ENCODE measurements at places on chromosomes 3 and 15.

GRCh38 chr3:51708216-51708845 is 1.5 kb downstream of the GRM2 start:
- DNase-seq, result no peak

DNA sequence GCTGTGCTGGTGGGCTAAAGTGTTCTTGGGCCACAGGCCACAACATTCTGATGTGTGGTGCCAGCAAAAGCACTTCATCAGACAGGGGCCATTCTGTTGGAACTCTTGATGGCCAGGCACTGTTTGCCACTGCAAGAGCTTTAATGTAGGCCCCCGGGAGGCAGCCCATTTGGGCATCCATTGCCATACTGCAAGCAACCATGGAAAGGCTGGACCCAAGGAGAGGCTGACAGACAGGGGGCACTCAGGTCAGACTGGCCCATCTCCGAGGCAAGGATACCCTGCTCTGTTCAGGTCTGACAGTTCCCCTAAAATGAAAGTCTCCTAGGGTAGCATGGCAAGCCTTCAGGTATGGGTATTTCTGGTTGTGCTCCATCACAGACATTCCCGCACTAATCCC is 64.2 kb downstream of the FAM227B start:
- no peak for DNase-seq

- peak; percentile 58 for DNase-seq
Observed at GRCh38 chr3:38131621-38132369, 5.1 kb downstream of the ACAA1 start.

GRCh38 chr15:84669726-84670125 is 11.7 kb upstream of the NMB start:
- no peak for DNase-seq

- no peak for DNase-seq
Observed at GRCh38 chr3:132232231-132232792, 84.9 kb upstream of the ACP3 start.

GRCh38 chr15:98904544-98904943 is 103.0 kb downstream of the PGPEP1L start:
- DNase-seq, result peak; percentile 10

DNA sequence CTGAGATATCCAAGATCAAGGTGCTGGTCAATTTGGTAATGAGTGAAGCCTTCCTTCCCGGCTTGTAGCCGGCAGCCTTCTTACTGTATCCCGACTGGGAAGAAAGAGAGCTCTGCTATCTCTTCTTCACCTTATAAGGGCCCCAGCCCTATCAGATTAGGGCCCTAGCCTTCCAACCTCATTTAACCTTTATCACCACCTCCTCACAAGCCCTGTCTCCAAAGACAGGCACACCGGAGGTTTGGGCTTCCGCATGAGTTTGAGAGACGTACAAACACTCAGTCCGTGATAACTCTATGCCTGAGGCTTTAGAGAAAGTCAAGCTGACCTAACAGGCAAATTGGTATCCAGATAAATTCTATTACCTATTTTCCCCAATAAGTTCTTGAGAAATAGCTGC is 243.9 kb downstream of the OPA1 start:
- DNase-seq, result no peak

DNA sequence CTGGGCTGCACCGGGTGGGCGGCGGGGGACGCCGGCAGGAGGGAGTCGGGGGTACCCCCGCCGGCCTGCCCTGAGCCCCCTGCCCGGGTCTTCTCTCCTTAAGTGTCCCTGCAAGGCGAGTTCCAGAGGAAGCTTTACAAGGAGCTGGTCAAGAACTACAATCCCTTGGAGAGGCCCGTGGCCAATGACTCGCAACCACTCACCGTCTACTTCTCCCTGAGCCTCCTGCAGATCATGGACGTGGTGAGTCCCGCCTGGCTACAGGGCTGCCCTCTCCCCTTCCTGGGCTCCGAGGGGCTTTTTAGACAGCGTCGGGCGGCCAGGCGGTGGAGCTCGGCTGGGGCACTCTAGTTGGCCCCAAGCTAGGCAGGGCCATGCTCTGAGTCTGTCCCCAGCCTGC is 480 bp downstream of the CHRNA7 start:
- DNase-seq, result no peak

DNA sequence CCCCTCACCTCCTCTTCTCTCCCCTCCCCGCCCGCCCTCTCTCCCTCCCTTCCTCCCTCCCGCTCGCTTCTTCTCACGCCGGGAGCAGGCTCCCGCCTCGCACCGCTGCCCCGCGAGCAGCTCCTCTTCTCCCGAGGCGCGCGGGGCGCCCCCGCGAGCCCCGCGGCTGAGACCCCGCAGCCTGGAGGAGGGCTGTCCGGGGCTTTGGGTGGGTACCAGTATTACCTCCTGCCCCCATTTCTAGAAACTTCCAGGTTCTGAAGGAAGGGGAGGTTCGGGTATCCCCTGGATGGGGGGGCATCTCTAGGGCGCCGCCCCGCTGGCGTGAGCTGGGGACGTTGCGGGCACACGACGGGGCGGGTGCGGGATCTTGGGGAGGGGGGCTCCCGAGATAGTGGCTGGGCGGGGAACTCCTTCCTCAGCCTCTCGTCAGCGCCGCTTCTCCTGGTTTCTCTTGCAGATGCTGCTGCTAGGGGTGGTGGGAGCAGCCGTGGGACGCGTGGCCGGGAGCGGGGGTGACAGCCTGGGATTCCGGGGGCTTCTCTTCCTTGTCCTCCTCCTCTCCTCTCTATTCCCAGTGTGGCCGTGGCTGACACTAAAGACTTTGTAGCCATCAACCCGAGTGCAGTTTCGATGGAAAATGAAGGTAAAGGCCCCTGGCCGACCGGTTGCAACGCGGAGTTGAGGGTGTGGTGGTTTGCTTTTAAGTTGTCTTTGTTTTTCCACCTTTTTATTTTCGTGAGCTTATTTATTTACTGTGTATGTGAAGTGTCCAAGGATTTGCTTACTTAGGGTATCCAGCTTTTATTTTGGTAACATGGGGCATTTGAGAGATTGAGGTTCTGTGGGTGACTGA is 474 bp downstream of the ATP2C1 start:
- peak; percentile 58 for DNase-seq

GRCh38 chr3:170096342-170096741 is 58.5 kb downstream of the GPR160 start:
- DNase-seq, result no peak

DNA sequence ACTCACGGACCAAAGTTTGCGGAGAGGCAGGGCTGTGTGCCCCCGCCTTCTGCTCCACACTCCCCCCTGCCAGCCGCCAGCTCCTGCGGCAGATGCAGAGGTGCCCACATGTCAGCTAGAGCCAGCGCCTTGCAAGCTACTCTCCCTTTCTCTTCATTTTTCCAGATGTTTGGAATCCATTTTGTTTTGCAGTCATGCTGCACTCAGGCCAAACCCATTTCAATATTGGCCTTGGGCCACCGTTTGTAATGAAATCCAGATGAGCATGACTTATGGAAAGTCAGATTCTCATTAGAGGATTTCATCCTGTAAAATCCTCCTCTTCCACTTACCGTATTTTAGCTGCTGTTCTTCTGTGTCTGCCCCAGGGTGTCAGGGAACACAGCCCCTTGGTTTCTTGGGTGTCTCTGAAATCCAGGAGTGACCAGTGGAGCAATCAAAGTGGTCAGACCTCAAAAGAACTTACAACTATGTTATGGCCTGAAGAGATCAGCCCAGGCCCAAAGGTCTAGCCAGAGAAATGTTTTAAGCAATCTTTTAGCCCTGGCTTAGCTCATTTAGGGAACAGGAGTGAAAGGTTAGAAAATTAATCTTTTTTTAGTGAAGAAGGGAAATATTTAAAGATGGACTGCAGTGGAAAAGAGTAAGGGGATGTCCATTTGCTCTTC is 65.8 kb downstream of the AAGAB start:
- DNase-seq, result no peak

DNA sequence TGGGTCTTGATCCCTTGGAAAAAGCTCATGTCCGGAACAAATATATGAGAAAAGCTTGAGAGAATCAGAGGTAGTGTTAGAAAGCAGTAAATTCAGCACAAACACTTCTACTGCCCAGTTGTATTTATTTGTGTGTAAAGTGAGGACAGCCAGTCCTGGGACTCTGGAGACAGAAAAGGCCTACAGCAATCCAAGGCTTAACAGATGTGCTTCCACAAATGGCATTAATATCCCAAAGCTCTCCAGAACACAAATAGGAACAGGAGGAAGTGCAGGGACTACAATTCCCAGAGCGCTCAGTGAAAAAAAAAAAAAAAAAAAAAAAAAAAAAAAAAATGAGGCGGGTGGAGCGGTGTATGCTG is 390 bp upstream of the AP2M1 start:
- DNase-seq, result no peak

DNA sequence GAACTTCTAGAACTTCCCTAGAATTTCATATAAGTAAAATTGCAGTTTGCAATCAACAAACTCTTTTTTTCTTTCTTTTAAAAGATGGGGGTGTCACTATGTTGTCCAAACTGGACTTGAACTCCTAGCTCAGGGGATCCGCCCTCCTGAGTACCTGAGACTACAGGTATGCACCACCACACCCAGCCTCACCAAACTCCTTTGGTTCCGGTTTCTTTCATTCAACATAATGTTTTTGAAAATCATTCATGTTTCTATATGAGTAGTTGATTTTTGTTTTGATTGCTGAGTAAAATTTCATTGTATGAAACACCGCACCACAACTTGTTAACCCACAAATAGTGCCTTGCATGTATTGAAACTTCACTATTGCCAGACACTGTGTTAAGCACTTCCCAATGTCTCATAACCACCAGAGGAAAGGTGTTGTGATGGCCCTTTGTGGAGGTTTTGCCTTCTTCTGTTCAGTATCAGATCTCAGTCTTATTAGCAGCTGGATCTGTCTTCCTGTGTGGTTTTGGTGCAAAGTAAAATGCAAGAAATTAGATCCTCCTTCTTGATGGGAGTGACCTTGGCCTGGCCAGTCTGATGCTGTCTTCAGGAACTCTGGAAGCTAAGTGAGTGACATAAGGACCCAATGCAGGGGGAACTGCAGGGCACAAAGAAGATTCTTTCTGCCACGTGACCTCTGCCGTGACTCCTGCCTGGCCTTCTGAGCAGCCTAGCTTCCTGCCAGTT is 78.8 kb upstream of the UBE2E1 start:
- no peak for DNase-seq

- DNase-seq, result no peak
Observed at GRCh38 chr15:31551323-31551722, 224.7 kb downstream of the KLF13 start.

- no peak for DNase-seq
Observed at GRCh38 chr3:183156266-183156665, 6.3 kb downstream of the LAMP3 start.

DNA sequence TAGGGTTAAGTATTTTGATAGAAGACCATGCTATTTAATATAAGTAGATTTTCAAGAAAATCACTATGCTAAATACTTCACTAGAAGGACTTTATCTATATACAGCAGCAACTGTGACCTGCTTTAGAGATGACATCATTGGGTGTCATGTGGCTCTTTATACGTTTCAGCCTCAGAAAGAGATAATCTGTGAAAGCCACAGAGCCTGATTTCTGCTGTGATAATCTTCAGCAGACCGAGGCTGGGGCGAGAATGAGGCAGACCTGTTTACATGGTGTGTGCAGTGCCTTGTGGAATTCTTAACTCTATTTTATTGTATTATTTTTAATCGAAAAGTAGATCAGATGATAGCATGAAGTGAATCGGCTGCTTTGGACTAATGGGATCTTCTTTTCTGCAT is 471.2 kb downstream of the MFSD1 start:
- no peak for DNase-seq

DNA sequence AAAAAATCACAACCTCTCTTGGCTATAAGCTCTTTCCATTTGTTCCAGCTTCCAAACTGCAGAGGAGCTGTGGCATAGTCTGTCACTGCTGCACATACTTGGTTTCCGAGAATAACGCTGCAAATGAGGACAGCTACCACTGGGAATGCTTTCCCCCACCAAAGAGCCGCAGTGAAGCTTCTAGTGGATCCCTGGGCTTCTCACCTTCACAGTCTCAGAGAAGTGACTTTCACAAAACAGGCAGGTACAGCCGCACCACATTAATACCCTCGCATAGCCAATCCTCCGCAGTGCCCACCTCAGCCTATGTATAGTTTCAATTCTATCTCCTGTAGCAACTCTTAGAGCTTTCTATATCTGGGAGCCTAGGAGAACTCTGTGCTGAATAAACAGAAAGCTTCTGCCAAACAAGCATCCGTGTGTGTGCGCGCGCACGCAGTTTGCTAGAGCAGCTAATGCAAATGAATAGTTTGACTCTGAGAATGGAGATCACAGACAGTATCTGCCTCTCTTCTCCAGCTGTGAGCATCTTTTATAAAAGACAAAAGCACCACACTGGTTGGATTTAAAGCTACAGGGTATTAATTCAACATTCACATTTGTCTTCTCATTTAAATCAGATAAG is 81.9 kb upstream of the PLXND1 start:
- DNase-seq, result no peak

- DNase-seq, result no peak
Observed at GRCh38 chr15:54120949-54121463, 142.8 kb downstream of the UNC13C start.

GRCh38 chr3:152496286-152496685 is 227.6 kb downstream of the MBNL1 start:
- no peak for DNase-seq

- DNase-seq, result no peak
Observed at GRCh38 chr15:74431645-74432044, 2.1 kb downstream of the SEMA7A start.

GRCh38 chr15:42045211-42045615 is 24.4 kb upstream of the PLA2G4E start:
- DNase-seq, result no peak

- DNase-seq, result no peak
Observed at GRCh38 chr15:77646104-77646694, 13.5 kb upstream of the LINGO1 start.

DNA sequence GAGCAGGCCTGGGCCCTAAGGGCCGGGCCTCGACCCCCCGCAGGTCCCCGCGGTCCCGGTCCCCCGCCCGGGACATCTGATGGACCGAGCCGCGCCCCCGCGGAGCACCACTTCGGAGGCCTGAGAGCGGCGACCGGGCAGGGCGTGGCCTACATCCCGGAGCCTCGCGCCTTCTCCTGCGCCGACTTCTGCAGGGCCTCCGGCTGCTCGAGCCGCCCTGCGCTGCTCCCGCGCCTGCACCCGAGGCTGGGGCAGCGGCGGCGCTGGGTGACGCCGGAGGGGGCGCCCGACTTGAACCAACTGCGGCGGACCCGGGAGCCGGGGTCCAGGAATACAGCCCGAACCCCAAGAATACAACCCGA is 14.9 kb upstream of the GP9 start:
- DNase-seq, result peak; percentile 58
